ENCODE measurements at places on chromosomes 7 and 10.

DNA sequence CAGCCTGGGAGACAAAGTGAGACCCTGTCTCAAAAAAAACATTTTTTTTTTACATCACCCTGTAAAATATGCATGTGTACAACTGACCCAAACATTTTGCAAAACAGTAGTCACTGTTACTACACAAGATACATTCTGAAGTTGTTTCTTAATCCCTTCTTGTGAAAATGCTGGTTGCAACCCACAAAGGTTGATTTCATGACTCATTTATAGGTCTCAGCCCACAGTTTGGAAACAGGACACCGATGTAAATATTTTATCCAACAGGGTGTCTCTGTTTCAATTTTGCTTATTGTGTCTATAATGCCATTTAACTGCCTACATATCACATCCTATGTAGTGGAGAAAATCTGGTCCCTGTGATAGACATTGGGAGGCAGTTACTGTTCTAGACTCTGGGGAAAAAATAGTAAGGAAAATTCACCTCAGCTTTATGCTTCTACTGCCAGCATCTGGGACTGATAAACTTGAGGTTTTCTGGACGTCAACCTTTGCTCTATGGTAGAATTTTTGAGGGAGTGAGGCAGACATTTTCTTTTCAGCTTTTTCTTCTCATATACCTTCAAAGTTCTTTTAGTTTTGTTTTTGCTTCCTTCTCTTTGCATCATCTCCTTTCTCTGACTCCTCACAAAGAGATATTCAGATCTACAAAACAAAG, 1.6 kb upstream of the RAB19 start:
- no peak for DNase-seq

DNA sequence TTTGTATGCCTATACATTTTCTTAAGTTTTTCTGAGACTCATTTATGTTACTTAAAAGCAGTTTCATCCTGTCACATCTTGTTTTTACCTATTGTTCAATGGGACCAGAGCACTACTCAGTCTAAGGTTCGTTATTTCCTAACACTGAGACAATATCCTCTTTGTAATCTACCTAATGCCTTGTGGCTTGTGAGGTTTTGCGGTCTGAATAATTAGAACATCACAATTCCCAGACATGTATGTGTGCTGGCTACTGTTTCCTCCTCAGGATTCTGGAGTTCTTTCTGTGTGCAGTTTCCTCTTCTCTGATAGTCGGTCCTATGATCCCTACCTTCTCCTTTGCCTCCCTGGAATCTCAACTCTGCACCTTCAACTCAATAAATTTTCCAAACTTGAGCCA, 620.2 kb downstream of the ANKRD7 start:
- DNase-seq: no peak

- no peak for DNase-seq
Observed at GRCh38 chr10:30254926-30255325, 94.2 kb downstream of the MTPAP start.

DNA sequence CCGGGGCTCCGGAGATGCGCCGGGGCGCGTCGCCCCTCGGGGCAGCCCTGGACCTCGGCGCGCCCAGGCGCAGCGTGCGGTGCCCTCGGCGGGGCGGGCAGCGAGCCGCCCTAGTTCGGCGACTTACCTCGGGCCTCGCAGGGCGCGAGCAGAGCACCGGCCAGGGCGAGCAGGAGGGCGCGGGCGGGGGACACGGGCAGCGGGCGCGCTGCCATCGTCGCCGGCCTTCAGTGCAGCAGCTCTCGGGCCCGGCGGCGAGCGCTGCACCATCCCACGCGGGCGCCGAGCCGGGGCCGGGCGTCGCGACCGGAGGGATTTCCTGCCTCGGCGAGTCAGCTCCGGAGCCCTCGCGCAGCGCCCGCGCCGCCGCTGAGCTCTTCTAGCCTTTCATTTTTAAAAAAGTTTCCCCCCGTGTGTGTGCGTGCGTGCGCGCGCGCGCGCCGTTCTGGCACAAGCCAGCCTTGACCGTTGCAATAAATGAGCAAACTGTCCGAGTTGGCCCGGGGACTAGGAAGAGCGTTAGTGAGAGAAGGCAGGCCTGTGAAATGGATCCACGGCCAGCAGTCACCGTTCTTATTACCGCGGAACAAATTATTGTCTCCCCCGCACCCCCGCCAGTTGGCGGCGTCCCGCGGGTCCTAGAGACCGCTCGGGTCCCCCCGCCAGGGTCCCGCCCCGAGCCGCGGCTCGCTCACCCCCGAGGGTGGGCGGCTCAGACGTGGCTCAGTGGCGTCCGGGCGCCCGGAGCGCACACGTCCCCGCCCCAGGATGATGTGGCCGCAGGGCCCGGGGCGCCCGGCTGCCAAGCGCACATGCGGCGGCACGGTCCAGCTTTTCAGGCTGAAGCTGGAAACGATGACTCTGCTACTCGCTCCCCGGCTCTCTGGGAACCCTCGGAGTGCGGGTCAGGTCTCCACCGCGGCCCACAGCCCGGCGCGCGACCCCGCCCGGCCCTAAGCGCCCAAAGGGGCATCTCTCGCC, at the start of gene ADAM12:
Gene ADAM12, minus strand, starts transcription at position 547 of the 981 bp plus-strand sequence. Its CDS starts 332 bp downstream, at position 215.
- peak; percentile 58 for DNase-seq

- no peak for DNase-seq
Observed at GRCh38 chr7:99840136-99840869, 12.5 kb downstream of the CYP3A43 start.

- no peak for DNase-seq
Observed at GRCh38 chr7:96178581-96178980, 143.3 kb downstream of the SLC25A13 start.

DNA sequence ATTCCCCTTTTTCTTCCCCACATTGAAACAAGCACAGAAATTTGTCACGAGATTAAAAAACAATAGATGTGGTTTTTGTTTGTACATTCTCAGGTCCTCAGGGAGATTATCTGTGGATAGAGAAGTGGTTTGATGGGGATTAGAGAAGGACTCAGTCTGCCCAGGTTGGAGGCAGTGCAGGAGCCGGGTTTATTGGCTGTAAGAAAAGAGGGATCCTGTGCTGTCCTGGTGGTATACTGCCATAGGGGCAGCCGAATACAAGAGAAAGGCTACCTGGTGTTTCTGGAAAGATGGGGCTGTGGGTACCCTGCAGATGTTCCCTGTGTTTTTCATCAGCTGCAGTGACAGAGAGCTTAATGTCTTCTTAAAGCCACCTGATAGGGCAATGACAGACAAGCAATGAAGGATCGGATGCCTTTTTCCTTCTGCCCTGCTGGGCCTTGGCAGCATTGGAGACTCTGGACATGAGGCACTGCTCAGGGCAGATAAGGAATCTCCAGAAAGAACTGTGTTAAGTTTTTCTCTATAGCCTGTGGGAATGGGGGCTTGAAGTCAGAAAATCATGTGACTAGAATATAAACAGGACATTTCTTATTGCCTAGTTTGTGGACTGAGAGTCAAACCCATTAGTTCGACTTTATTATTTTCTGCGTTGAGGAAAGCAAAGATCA, 18.1 kb upstream of the GPR141 start:
- no peak for DNase-seq

DNA sequence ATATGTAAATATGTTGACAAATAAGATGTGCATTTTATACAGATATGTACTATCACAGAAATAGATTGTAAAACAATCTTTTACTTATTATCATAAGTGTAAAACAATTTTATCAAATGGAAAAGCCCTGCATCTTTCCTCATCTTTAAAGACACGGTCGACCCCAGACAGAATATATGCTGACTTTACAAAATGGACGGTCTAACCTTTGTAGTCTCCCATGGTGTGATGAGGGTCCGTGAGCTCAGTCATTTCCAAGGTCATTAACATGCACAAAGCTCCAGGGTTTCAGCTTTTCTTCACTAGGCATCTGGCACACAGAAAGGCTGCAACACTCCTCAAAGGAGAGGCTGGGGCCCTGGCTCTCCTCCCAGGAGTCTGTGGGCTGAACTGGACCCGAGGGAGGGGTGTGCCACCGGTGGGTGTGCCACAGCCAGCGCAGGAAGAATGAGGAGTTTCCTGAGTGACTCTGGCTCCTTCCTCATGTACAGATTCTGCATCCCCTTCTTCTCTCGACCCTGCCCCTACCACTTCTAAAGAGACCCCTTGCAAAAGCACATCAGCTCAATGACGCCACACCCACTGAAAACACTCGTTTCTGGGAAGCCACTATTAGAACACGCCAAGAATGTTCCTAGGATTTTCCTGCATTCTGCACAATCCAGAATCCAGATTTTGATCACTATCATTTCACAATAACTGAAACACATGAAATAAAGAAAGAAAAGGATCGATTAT, 26.2 kb upstream of the ABLIM1 start:
- peak; percentile 27 for DNase-seq

Measured in kidney capillary endothelial cell (primary cell).